Neural crest cell (in vitro differentiated cells): ENCODE measurements at places on chromosomes 4 and X.

DNA sequence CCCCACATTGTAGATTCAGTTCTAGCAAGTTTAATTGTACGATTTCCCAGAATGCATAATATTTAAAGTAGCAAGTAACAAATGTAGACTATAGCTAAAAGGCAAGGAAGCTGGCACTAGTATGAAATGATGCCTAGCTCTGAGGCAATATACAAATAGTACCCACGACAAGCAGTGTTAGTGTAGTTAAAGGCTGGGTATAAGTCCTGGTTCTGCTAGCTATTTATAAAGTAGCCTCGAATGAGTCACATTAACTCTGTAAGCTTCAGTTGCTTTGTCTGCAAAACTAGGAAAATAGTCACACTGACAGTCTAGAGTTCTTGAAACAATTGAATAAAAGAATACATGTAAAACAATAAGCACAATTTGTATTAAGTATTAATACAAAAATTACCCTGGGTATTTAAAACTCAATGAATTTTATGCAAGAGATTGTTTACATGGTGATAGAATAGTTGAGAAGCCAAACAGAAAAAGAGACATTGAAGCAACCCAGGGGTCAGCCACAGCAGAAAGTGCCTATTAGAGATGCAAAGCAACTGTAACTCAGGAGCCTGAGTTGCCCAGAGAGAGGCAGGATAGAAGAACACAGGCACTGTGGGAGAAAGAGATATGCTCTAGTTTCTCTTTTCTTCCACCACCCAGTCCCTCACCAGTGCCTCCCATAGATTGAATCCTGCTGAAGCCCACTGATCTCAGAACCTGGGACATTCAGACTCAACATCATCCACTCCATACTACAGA lies 949.0 kb downstream of the C4orf33 start:
- no peak for DNase-seq

GRCh38 chr4:38717604-38718003 lies 53.6 kb downstream of the KLF3 start:
- DNase-seq, result no peak

GRCh38 chr4:39048311-39048710 lies 13.7 kb upstream of the KLHL5 start:
- DNase-seq, result no peak

GRCh38 chr4:19438233-19438632 lies 813.5 kb upstream of the SLIT2 start:
- no peak for DNase-seq

- DNase-seq, result no peak
These were observed 348.5 kb upstream of the NR3C2 start for GRCh38 chr4:148790691-148791090.

- no peak for DNase-seq
These were observed 34.5 kb downstream of the SPINK2 start for GRCh38 chr4:56786955-56787354.

- DNase-seq, result no peak
These were observed 36.6 kb upstream of the TMPRSS11E start for GRCh38 chr4:68410643-68411042.

DNA sequence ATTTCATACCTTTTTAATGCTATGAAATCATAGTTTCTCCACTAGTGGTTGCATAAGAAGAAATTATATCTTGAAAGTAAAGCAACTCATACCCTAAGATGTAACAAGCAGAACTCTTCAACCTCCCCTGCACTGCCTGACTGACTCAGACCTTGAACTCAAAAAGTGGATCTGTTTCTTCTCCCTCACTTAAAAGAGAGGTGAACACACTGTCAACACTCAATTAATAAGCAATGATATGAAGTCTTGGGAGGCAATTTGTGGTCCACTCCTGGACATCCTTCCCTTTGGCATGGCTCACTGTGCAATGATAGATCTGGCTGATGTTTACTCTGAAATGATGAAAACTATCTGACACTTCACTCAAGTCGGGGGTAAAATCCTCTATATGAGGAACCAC lies 282.0 kb upstream of the DKK2 start:
- DNase-seq, result no peak

DNA sequence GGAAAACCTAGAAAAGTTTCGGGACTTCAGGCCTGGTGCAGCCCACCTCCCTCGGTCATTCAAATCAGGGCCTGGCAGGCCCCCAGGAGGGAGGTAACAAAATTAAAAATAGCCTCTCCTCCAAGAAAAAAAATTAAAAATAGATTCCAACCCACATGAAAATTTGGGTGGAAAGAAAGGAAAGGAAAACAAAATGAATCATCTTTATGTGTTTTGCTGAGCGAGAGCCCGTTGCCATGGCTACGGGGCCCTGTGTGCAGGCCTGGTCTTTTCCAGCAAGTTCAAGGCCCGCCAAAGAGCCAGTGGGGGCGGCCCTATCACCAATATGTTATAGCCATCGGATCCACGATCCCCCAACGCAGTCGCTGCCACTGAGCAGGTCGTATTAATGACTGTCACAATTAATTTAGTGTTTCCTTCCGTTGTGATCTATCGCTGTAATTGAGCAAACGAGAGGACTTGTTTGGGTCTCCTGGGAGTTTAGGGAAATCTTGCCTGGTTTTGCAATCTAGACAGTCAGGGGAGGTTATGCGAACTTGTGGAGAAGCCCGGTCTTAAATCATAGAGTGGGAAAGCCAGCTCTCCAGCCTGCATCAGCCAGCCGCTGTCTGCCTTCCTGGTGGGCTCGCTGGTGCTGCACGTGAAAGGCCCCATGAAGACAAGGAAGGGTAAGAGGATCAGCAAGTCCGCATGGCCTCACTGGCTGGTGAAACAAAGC lies 452.4 kb downstream of the BCOR start:
- DNase-seq, result no peak

- no peak for DNase-seq
These were observed 234.1 kb upstream of the PGRMC2 start for GRCh38 chr4:128521648-128522111.

GRCh38 chr4:167196344-167197012 lies 37.8 kb downstream of the SPOCK3 start:
- no peak for DNase-seq

DNA sequence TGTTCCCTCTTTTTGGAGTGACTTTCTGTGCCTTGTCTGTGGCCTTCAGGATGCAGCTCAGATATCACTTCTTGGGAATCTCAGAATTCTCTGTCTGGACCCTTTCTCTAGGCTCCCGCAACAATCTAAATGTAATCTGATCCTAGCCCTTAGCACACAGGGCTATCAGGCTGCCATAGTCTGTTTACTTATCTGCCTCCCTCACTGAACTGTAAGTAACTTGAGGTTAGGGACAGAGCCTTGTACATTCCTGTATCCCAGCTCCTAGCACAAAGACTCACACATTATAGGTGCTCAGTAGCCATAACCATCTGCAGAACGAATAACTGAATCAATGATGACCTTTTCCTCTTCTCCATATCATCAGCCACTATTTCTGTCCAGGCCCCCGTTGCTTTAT lies 69.5 kb downstream of the RTL9 start:
- DNase-seq, result no peak

- DNase-seq, result no peak
These were observed 259.5 kb downstream of the RCHY1 start for GRCh38 chr4:75254745-75255144.

DNA sequence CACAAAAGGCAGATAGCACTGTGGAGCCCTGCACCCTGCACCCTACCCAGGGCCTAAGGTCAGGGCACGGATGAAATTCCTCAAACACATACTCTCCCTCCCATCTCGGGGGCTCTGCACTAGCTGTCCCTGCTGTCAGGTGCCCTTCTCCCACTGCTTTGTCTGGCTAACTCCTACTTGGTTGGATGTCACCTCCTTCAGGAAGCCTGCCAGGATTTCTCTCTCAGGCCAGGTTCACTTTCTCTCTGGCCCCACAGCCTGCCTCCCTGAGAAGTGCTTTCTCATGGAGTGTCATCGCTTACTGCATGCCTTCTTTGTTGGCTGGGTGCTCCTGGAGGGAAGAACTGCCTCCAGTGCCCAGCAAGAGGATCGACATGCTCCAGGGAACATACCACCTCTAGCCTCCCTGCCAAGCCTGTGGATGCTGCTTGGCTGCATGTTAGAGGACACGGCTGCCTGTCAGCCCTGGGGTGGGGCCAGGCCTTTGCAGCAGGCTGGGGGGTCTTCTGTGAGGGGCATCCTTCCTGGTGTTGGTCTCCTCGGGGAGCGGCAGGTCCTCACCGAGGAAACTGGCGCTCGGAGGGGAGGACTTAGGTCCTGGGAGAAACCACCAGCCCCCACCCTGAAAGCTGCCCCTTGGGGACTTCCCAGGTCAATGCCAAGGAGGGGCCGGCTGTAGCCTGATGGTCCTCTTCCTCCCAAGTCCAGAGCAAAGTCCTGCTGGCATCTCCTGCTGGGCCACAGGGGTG lies 15.0 kb downstream of the ABLIM2 start:
- no peak for DNase-seq

DNA sequence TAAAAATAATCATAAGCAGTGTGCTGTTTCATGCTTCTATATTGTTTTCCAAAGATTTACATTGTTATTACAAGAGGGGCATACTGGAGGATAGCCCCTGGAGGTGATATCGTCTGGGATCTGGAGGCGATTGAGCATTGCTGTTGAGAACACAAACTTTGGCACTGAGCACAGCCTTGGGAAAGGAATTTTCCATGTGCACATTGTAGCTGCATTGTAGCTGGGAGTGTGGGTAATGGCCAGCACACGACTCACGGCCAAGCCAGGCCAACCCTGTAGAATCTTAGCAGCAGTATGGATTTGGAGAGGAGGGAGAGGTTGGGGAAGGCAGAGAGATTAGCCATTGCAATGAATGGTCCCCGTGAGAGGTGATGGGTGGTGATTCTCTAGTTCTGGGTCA lies 121.9 kb downstream of the SMIM20 start:
- no peak for DNase-seq
